T-helper 2 cell treated with Interferon-gamma antibody and Interleukin-4, amounts not matched to agents 5 μg/mL and 100 μg/mL, for 36 hours (primary cell): ENCODE measurements at places on chromosomes 12 and 14.
A peak's percentile ranks its signal among the peaks of the same experiment; 100 is the strongest.

GRCh38 chr12:56298828-56299227 is 1.3 kb downstream of the CS start:
- DNase-seq: no peak

GRCh38 chr12:51621156-51621922 is 30.3 kb downstream of the SCN8A start:
- no peak for DNase-seq

GRCh38 chr12:76242813-76243550 is 105.2 kb downstream of the BBS10 start:
- no peak for DNase-seq

GRCh38 chr14:100607611-100607956 is 20.4 kb upstream of the BEGAIN start:
- DNase-seq: no peak

- DNase-seq: no peak
Measured at GRCh38 chr12:46020768-46021167, 30.4 kb upstream of the SCAF11 start.

- no peak for DNase-seq
Measured at GRCh38 chr14:65334765-65335410, 77.6 kb upstream of the FUT8 start.

DNA sequence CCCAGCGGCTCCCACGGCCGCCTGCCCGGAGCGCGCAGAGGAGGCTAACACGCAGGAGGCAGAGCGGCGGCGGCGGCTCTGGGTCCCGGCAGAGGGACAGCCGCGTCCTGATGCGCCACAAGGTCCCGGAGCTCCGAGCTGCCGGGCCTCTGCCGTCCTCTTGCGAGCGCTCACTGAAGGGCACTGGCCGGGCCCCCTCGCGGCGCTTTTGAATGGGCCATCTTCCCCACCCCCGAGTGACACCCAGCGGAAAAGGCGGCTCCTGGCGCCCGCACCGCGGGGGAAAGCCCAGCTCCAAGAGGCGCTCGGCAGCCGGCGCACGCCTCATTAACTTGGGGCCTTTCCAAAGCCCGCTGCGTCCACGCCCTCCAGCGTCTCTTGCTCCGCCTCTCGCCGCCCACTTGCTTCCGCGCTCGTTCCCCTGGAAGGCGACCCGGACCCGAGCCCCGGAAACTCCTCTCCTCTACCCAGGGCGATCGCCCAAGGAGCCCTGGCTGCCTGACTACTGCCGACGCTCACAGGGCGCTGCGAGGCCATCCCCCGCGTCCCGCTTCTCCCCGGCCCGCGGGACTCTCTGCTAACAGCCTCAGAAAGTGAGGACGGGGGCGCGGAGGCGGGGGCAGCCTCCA is at the start of gene PHLDA1:
Gene PHLDA1 (minus strand): TSS at position 363 of the 629 bp plus-strand sequence.
- DNase-seq: peak; percentile 99

GRCh38 chr14:95533822-95534221 is 1.0 kb upstream of the GLRX5 start:
- no peak for DNase-seq

GRCh38 chr12:83158613-83159207 is 472.0 kb downstream of the TMTC2 start:
- DNase-seq: no peak

- no peak for DNase-seq
Measured at GRCh38 chr14:99408286-99408970, 72.2 kb downstream of the SETD3 start.

DNA sequence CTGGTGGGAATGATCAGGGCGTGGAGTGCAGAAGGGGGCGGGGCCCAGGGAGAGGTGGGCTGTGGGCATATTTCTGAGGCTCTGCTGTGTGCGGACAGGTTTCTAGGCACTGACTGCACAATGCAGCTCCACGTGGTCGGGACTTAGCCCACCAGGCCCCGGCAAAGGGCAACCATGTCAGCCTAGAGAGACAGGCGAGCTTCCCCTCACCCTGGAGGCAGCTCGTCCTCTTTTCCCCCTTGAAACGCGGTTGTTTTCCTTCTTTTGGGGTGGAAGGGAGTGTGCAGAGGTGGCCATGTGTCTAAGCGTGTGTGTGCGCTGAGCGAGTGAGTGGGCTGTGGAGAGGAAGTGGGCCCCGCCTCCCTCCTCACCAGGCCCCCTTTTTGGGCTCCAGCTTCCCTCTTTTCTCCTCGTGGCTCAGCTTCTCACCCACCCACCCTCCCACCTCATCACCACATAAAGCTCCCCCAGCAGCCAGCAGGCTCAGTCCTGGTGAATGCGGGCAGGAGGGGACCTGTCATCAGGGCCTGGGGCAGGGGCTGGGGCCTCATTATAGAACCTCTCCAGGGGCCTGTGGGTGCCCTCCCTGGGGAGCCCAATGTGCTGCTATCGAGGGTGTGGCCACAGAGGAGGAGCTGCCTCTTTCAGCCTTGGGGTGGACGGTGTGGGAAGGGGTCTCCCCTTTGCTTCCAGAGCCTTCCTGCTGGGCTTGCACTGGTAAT is 22.0 kb downstream of the LRTM2 start:
- DNase-seq: no peak

- no peak for DNase-seq
Measured at GRCh38 chr12:76356071-76356470, 7.9 kb upstream of the BBS10 start.

DNA sequence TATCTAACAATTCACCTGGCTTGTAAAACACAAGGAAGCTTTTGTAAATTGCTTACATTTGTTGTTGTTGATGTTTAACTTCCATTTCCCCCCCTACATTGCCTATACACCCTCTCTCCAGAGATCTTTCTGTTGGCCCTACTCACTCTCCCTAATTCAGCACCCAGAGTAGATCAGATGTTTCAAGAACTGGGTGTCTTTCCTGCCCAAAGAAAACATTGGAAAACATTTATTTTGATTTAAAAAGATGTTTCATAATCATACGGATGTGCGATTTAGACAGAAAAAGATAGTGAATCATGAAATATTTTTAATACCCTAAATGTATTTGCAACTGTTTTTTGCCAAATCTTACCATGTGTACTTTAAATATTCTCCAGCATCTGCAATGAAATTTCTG is 446.4 kb upstream of the RGS6 start:
- no peak for DNase-seq

GRCh38 chr12:11672256-11673191 is 23.1 kb downstream of the ETV6 start:
- DNase-seq: no peak

- no peak for DNase-seq
Measured at GRCh38 chr12:22935501-22935900, 310.5 kb downstream of the ETNK1 start.

DNA sequence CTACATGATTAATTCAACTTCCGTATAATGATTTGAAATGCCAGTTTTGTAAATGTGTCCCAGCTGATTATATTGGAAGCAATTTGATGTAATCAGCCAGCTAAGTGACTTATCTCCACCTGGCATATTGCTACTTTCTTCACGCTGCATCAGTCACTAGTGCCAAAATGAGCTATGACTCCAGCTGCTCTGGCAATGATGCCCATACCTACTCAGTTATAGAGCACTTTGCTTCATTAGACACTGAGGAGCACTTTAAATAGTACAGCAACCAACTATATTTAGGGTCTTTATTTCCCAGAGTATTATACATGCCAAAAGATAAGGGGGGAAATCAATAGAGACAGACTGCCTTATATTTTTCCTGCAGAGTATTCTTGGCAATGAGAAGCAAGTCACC is 67.9 kb upstream of the LIN7A start:
- no peak for DNase-seq

- DNase-seq: no peak
Measured at GRCh38 chr14:35368139-35368460, 36.4 kb downstream of the NFKBIA start.

DNA sequence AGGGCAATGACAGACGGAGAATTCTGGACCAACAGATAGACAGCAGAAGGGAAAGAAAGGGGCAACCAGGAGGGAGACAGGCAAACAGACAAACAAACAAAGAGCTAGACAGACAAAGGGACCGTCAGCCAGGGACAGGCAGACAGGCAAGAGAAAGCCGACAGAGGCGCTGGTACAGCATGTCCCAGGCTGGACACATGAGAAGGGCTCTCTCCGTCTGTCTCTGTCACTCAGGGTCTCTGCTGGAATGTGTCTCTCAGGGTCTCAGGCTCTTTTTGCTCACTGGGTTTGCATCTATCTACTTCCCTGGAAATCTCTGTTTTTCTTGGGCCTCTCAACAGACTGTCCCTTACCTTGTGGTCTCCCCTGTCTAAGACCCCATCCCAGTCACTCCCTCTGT is 8.2 kb upstream of the SMUG1 start:
- no peak for DNase-seq

DNA sequence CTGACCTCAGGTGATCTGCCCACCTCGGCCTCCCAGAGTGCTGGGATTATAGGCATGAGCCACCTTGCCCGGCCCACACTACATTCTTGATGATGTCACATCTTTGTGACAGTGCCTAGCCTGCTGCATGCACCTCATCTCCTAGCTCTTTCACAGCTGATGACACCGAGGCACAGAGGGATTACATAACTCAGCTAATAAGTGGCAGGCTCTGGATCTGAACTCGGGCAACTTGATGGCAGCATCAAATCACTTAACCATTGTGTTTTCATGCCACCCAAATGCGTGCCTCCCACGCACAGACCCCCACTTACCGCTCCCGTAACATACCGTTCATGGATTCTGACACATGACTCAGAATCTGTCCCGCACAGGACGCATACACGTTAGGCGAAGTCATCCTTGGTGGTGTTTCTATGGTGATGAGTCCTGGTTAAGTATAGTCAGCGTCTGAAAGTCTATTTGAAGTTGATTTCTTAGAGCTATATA is 7.4 kb downstream of the TMEM120B start:
- no peak for DNase-seq

DNA sequence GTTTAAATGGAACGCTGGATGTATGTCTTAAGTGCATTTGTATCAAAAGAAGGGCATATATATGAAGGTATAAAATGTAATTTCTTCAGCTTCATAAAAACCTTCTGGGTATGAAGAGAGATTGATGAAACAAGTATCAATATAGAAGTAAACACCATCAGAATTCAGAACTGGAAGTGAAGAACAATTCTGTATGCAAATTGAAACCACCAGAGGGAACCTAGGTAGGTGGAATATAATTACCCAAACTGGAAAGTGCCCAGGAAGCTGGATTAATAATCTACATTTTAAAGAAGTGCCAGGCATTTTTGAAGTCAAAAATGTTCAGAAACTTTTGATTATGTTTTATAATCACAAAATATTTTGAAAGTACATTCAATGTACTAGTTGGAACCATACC is 336.2 kb upstream of the GARIN6 start:
- no peak for DNase-seq

- no peak for DNase-seq
Measured at GRCh38 chr14:101948666-101949216, 15.6 kb upstream of the DYNC1H1 start.

DNA sequence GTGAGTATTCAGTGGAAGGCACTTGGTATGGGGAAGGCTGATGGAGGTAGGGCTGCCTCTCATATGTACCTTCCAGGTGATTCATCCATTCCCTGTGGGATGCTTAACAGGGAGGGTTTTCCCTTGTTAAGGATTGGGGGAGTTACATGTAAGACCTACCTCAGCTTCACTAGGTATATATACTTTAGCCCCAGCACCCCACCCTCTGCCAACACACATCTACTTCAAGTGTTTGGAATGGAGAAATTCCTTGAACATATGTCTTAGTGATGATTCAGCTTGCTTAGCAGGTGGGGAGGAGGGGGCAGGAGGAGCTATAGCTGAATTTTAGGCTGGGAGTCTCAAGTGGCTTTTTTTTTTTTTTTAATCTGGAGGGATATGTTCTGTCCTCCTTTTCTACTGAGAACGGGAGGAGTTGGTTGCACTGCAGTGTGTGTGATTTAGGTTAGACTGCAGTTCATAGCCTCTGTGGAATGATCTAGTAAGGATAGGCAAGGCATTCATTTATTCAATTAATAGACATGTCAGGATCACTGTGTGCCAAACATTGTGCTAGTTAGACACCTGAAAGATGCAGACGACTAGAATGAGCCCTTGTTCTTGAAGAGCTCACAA is 1.7 kb downstream of the PIP4K2C start:
- DNase-seq: no peak
